NCI-H2171 treated with DMSO at 0.1 percent for 48 hours (cell line): ENCODE measurements at places on chromosomes 4 and X.

DNA sequence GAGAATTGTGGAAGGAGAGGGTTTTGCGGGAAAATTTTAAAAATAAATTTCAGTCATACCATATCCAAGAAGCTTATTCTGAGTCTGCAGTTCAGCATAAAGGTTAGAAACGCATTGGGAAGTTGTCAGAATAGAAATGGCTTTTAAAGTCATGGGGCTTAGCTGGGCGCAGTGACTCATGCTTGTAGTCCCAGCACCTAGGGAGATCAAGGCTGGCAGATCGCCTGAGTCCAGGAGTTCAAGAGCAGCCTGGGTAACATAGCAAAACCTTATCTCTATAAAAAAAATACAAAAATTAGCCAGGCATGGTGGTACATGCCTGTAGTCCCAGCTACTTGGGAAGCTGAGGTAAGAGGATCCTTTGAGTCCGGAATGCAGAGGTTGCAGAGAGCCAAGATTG, 3.9 kb upstream of the PLA2G12A start:
- DNase-seq: no peak

DNA sequence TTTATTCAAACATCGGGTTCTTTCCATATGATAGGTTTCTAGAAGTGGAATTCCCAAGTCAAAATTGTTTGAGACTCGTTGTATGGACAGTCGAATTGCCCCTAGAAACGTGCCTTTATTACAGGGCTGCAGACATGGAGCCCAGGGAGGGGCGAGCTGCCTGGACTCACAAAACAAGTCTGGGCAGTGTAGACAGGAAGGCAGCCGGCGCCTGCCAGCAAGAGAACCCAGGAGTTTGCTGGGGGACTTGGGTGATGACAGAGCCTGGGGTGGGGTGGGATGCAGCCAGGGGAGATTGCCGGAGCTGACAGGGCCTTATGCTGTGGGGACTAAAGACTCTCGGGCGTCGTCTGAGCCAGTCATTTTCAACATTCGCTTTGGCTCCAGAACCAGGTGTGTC, 107.4 kb upstream of the MSX1 start:
- no peak for DNase-seq

- DNase-seq: no peak
Measured at GRCh38 chr4:127856813-127857447, 23.8 kb upstream of the PLK4 start.

DNA sequence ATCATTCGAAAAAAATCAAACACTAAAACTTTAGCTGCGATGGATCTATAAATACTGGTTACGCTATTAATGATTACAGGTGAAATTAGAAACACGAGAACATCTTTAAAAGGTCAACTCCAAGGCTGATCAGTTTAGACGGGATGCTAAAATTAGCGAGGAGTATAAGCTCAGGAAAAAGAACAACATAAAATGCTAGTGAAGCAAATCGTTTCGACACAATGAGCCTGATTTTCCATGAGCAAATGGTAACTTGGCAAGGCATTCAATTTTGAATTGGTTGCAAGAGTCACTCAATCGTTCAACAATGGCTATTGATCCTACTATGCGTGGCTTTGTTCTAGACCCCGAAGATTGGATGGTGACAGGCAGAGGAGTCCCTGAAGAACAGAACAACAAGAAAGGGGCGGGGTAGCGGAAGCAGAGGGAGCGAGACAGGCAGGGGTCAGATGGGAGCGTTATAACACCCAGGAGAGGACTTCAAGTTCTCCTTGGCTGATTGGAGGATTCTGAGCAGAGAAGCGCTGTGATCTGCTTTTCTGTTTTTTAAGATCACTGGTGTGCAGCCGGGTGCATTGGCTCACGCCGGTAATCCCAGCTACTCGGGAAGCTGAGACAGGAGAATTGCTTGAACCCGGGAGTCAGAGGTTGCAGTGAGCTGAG, 146.5 kb downstream of the RBM47 start:
- DNase-seq: no peak

- no peak for DNase-seq
Measured at GRCh38 chr4:10743357-10743756, 58.8 kb upstream of the CLNK start.

- DNase-seq: no peak
Measured at GRCh38 chrX:2315434-2315833, 185.3 kb downstream of the DHRSX start.

DNA sequence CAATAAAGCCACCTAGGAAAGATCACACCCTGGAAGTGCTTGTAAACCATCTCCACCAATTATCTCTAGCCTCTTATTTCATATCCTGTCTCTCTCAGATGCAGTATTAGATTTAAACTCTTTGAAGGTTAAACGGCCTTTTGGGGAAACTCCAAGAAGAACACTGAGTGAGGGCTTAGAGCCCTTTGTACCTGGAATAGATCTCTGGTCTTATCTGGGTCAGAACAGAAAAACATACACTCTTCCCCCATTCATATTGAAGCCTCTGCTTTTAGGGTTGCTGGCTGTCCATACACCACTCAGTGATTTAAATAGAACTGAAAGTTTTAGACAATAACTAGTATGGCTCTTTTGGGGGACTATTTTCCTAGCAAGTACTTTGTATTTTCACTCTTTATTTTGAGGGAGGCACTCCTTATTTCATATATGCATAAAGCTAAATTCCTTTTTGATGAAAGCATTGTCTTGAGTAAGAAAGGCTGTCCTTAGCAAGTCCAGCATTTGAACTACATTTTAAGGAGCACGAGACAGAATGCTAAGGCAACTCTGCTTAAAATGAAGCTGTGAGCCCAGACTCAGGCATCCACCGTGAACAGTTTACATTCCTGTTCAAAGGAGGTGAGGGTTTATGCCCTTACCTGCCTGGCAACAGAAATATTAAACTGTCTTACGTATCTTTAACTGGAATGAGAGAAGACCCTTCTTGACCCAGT, 17.4 kb downstream of the YY2 start:
- DNase-seq: no peak

- no peak for DNase-seq
Measured at GRCh38 chrX:23394421-23394820, 59.8 kb downstream of the PTCHD1 start.

DNA sequence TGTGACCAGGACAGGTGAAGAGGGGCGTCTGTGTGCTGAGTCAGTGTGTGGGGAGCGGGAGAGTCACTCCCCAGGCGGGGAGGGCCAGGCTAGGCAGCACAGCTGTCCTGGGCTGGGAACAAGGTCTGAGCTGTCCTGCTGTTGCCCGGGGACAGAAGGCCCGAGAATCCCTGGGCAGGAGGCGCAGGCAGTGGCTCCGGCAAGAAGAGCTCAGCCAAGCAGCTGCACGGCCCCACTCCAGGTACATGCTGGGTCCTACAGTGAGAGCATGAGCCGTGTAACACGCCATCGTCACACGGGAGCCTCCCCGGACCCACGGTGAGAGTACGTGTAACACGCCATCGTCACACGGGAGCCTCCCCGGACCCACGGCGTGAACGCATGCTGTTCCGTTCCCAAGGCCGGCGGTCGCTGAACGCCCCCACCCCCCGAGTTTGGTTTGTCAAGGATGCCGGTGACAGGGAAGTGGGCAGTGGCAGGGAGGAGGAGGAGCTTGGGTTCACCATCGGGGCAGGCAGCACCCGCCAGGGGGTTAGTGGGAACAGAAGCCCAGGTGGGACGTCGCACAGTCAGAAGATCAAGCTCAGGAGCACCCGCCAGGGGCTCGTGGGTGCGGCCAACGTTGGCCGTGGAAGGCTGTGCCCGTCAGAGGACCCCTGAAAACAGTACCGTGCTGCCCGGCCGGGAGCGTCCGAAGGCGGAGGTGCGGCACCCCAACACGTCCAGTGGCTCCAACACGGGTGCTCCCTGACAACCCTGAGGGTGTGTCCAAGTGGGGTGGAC, 15.6 kb downstream of the PPP2R3B start:
- DNase-seq: no peak

GRCh38 chr4:184168406-184169019, 49.2 kb downstream of the ENPP6 start:
- DNase-seq: no peak
